ENCODE measurements at places on chromosomes 3 and 15.

DNA sequence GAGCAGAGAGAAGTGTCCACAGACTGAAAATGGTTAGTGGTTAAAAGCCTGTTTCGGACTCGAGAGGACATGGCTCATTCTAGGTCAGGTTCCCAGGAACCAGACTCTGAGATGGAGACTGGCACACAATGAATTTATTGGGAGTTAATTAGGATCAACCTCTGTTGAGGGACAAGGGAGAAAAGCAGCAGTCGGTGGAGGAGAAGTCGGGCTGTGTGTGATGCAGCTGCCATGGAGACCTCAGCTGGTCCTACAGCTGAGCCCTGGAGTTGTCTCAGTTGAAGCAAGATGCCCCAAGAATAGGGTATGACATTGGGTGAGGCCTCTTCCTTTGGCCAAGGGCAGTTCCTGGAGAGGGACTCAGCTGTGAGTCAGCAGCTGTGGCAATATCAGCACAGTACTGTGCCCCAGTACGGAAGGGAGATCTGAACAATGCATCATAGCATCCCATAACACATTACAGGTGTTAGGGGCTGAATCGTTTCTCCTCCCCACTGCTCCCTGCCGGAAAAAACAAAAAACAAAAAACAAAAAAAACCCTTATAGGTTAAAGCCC is 105.4 kb downstream of the ABHD5 start:
- no peak for DNase-seq

DNA sequence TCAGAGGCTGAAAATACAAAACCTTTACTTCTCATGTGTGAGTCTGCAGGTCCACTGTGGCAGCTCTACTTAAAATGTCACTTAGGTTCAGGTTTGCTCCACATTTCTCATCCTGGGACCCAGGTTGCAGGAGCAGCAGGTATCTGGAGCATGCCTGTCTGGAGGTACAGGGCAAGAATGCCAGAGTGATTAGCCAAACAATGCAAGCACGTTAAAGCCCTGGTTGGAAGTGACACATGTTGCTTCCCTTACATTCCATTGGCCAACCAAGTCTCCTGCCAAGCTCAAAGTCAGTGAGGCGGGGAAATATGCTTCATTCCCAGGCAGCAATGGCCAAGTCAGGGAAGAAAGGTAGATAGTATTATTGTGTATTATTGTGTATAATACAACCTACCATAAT is 76.8 kb upstream of the ARL6 start:
- no peak for DNase-seq

GRCh38 chr3:73710340-73710739 is 85.6 kb upstream of the PDZRN3 start:
- no peak for DNase-seq

GRCh38 chr3:42895580-42895868 is 10.4 kb upstream of the ZNF662 start:
- no peak for DNase-seq

DNA sequence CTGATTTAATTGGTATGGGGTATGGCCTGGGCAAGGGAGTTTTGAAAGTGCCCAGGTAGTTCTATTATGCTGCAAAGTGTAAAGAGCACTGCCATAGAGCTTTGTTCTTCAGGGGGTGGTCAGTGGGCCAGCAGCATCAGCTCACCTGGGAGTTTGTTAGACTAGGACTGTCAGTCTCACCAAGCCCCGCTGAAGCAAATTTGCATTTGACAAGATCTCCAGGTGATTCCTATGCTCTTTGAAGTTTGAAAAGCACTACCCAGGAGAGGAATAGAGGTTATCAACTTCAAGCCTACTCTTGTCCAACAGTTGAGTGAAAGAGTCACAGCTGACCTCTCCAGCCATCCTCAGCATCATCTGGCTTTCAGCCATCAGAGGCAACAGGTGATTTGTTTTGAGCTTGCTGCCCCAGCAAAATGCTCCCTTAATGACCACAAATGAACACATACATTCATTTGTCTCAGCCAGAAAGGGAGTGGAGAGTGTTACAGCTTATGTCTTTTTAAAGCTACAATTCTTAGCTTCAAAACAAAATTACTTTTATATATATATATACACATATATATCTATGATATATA is 8.0 kb downstream of the ZSCAN2 start:
- DNase-seq, result no peak

GRCh38 chr3:81726735-81727134 is 34.7 kb downstream of the GBE1 start:
- no peak for DNase-seq

- DNase-seq, result no peak
Measured at GRCh38 chr3:166526881-166527280, 689.7 kb upstream of the BCHE start.

- DNase-seq, result no peak
Measured at GRCh38 chr3:23856286-23856685, 50.5 kb downstream of the UBE2E1 start.

GRCh38 chr3:32460031-32460749 is 42.5 kb downstream of the CMTM6 start:
- DNase-seq, result no peak

GRCh38 chr3:170953736-170954135 is 45.3 kb upstream of the EIF5A2 start:
- no peak for DNase-seq

DNA sequence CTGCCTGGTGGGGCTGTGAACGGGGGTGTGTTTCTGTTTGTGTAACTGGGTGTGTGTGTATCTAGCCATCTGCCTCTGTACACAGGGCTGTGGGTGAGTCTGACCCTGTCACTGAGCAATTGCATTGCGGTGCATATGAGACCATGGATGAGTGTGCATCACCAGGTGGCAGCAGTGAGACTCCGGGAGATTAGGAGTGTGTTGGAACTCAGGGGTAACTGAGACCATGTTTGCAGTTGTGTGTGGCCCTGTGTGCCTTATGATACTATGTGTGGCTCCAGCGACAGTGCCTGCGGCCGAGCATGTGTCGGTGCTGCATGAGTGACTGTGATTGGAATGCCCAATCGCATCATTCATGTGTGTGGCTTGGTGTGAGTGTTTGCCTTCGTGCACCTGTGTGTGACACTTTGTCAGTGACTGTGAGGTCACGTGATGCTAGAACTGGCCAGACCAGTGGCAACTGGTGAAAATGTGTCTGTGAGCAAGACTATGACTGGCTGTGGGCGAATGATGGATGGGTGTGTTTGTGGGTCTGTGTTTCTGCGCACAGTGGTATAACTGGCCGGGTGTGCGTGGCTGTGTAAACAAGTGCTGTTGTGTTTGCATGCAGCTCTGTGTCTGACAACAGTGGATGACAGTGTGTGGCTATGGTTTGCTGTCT is 14.0 kb downstream of the VILL start:
- peak; percentile 44 for DNase-seq

- DNase-seq, result peak; percentile 4
Measured at GRCh38 chr3:89644716-89645115, 537.3 kb downstream of the EPHA3 start.

- DNase-seq, result no peak
Measured at GRCh38 chr3:20857636-20858035, 671.6 kb upstream of the SGO1 start.

DNA sequence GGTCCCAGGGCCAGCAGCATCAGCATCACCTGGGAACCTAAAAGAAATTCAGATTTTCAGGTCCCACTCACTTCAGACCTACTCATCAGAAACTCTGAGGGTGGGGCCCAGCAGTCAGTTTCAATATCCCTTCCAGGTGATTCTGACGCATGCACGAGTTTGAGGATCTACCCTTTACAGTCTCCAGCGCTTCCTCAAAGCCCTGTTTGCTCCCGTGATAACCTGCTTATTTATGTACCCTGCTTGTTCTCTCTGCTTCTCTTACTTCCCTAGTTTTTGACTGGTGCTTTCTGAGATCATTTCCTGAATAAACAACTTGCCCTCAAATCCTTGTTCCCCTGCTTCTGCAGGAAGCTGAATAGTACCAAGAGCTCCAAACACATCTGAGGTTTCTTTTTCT is 245.3 kb downstream of the ZNF621 start:
- DNase-seq, result no peak

- DNase-seq, result no peak
Measured at GRCh38 chr15:95973566-95974256, 356.8 kb upstream of the NR2F2 start.

DNA sequence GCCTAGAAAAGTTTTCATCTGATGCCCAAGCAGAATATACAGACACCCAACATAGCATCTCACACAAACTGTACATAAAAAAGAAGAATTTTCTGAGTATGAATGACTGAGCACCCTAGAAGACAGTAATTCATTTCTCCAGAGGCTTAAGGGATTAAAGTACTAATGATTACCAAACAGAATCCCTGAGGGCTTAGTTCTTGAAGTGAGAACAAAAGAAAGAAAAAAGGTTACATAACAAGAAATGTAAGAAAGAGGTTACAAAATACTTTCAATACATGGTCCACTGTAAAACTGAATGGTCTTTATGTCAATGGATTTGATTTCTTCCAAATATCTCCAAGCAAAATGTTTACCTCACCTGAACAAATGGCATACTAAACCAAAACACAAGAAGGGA is 9.1 kb upstream of the NEK10 start:
- DNase-seq, result peak; percentile 47

DNA sequence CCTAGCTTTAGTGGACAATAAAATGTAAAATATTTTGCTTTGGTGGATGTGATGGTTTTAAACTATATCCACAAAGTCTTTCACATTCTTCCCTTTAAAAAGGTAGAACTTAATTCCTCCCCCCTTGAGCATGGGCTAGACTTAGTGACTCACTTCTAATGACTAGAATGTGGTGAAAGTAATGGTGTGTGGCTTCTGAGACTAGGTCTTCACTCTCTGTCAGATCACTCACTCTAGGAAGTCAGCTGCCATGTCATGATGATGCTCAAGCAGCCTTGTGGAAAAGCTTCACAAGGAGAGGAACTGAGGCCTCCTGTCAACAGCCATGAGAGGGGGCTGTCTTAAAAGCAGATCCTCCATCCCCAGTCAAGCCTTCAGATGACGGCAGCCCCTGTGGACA is 4.2 kb downstream of the LRRC2 start:
- no peak for DNase-seq

DNA sequence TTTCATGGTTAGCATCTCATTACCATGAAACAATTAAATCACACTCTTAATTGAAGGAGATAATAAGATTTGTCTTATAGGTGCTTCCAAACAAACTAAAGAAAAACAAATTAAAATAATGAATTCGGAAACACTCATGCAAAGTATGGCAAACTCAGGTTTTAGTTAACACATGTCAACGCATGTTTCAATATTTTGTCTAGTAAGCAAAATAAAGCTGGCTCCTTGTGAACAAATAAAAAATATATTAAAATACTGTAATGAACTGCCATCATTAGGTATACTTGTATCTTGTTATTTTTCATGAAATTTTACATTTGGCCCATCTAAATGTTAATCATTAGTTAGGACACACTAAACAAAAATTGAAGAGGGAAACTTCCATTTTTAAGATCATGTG is 519.2 kb downstream of the MECOM start:
- no peak for DNase-seq

GRCh38 chr3:138032567-138032966 is 22.6 kb downstream of the CLDN18 start:
- DNase-seq, result no peak

DNA sequence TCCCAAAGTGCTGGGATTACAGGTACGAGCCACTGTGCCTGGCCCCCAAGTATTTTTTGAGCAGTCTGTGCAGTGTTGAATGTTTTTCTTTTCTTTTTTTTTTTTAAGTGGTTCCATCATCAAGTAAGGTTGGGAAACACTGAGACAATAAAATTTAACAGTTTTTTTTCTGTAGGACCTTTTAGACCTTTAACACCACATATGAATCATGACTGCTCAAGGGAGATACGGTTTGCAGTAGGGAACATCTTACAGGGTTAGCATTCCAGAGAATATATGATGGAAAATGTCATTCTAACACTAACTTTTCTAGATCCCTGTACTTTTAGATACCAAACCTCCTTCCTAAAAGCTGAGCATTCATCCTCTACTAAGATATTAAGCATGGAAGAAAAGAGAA is 41.7 kb downstream of the SNX4 start:
- DNase-seq, result no peak

DNA sequence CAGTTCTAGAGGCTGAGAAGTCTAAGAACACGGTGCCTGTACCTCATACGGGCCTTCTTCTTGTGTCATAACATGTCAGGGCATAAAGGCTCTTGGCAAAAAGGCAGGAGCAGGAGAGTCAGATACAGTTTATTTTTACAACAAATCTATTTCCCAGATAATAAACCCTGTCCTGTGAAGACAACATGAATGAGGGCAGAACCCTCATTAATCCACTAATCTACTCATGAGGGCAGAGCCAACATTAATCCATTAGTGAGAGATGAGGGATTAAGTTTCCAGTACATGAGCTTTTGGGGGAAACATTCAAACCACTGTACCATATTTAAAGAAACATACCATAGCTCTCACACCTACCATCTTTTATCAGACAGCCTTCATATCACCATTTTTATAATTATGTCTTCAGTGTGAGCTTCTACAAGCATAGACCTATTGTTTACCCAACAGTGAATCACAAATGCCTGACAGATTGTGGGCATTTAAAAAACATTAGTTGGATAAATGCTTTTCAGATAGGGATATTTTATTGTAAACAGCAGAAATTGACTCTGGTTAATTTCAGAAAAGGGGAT is 645.8 kb downstream of the GRM7 start:
- DNase-seq, result no peak

GRCh38 chr3:114551770-114552526 is 258.1 kb downstream of the TIGIT start:
- peak; percentile 17 for DNase-seq

DNA sequence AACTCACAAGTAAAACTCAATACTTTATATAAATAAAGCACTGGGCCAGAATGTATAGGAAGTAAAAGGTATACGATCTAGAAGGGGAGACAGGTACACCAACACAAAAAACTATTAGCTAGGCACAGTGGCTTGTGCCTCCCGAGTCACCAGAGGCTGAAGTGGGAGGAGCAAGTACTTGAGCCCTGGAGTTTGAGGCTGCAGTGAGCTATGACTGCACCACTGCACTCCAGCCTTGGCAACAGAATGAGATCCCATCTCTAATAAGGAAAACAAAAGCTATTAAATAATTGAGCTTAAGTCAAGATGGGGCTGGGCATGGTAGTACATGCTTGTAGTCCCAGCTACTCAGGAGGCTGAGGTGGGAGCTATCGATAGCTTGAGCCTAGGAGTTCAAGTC is 17.0 kb downstream of the PIK3CB start:
- DNase-seq, result no peak

GRCh38 chr3:12991861-12992281 is 81.4 kb downstream of the IQSEC1 start:
- no peak for DNase-seq

- DNase-seq, result no peak
Measured at GRCh38 chr15:65466901-65467300, 44.2 kb upstream of the IGDCC4 start.

- no peak for DNase-seq
Measured at GRCh38 chr3:189038773-189039745, 132.7 kb upstream of the TPRG1 start.

GRCh38 chr15:59819092-59819491 is 130.0 kb upstream of the BNIP2 start:
- DNase-seq, result no peak

- DNase-seq, result no peak
Measured at GRCh38 chr3:64460141-64460730, 227.6 kb downstream of the ADAMTS9 start.

Measured in A673 (cell line).